ENCODE measurements at places on chromosomes 11 and 22.

- no peak for DNase-seq
These were observed 5.9 kb downstream of the RPS6KA4 start for GRCh38 chr11:64364911-64365310.

DNA sequence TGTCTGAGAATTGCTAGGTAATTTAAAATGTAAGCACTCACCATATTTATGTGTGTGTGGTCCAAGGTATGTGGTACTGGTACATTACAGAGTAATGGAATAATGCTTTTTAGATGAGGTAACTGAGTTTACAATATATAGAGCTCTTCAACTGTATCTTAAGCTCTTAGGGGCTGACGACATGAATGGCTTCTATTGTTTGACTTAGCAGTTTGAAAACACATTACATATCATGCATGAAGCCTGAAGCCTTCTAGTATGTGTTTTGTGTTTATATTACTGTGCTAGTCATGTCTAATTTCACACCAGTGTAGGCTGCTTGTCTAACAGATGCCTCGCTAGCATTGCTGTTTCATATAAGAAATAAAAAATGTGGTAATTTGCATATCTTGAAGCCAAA, 37.2 kb downstream of the GAS2 start:
- no peak for DNase-seq

GRCh38 chr11:71114124-71114851, 138.1 kb downstream of the SHANK2 start:
- DNase-seq, result no peak

DNA sequence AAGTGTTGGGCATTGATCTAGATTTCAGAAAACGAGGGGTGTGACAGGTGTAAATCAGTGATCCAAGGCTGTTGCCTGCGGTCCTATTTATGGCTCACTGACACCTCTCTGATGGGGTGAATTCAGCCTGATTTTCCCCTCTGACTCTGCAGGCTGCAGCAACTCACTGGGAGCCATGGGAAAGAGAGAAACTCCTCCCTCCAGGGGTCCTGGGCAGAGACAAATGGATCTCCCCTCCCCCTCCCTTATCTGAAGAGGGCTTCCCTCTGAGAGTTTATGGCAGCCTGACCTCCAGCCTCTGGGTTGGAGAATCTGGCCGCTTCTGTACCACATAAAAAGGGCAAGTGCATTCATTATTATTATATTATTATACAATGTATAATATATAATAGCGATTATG, 1.8 kb upstream of the PKNOX2 start:
- DNase-seq, result no peak
